ENCODE measurements at places on chromosomes 7 and 10.

DNA sequence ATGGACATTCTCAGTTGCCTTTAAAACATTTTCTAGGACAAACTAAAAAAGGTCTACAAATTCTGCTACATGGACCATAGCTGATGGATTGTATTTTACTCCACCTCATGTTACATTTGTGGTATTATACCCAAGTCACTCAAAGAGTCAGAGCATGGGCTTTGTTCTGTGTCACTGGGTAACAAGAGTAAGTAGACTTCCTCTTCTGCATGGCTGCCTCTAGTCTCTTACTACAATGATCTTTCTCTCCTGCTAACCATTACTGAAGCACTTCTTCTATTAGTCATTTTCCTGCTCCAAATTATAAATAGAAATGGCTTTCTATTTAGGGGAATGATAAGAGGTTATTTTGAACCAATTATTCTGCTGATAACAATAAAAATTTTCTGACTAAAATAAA is 727.4 kb upstream of the NRP1 start:
- no peak for DNase-seq

DNA sequence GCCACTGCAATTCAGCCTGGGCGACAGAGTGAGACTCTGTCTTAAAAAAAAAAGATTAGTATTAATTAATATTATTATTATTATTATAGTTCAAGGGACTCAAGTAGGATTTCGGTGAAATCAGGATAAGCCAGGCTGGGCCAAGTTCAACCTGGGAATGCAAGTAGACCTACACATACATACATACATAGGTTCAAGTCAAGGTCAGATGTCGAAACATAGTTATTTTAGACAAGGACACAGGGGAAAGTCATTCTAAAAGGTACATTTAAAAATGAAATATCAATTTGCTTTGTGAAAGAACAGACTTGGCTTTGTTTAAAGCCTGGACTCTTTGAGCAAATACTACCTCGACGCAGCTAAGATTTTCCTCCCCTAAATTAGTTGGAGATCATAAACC is 149.3 kb downstream of the RNF133 start:
- no peak for DNase-seq

- DNase-seq, result no peak
Observed at GRCh38 chr7:149501651-149502050, 4.0 kb upstream of the ZNF746 start.

- DNase-seq, result no peak
Observed at GRCh38 chr7:1141651-1142050, 18.3 kb downstream of the ZFAND2A start.

DNA sequence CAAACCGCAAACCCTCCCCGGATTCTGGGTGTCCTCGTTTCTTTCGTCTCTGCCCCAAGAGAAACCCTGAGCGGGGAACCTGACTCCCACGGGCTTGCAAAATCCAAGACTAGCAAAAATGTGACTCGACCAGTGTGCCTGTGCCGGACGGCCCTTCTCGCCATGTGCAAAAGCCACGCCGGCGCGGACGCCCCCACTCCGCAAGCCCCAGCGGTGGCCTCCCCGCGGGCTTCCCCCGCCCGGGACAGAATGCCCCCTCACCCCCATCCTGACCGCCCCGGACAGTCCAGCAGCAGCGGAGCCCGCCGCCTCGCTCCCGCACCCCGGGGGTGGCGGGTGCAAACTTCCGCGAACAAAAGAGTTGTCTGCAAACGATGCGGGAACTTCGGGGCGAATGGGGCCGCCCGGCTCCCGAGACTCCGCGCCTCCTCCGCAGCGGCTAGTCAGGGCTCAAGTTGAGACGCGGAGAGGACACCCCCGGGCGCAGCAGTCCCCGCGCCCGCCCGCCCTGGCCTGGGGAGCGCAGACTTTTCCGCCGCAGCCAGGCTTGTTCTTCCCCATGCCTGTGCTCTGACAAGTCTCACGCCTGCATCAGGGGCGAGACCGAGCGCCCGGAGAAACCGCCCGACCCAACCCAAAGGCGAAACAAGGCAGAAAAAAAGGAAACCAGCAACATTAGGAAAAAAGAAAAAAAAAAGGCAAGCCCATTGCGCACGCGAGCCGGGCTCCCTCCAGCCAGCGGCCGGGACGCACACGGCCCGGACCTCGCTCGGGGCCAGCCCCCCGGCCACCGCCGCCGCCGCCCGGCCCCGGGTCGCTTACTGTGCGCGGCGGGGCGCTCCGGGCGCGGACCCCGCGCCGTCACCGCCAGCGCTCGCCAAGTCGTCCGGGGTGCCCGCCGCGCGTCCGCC is 732 bp downstream of the FAM53B start:
- DNase-seq, result no peak

DNA sequence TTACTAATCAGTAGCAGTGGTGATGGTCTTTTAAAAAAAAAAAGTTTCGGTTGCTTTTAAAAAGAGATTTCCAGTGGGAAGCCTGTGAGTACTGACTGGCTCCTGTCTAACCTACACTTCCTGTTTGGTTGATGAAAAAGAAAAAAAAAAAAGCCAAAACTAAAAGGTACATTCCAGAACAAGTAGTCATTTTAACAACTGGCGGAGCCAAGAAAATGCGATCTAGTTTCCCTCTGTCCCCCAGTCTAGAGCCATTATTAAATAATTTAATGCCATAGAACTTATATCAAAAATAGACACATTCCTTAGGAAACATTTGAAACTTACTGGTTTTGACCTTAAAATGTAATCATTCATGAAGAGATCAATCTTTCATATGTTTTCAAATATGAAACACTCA is 254.2 kb upstream of the C7orf33 start:
- no peak for DNase-seq

GRCh38 chr10:131729938-131730660 is 170.7 kb upstream of the PPP2R2D start:
- no peak for DNase-seq

DNA sequence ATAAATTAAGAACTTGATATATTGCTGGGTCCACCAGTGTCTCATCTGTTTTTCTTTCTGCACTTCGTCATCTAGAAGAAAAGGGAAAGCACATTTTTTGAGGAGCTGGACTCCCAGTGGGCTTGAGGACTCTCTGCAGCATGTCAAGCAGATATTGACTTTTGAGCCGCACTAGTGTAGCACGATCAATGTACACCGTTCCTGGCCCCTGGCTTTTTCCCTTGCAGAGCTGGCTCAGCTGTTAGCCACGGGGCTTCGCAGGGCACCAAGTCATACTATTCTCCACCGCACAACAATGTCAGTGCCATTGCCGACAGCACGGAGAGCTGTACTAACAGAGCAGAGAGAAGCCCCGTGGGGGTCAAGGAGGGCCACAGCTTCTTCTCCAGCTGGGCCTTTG is 235.4 kb upstream of the HABP2 start:
- no peak for DNase-seq

DNA sequence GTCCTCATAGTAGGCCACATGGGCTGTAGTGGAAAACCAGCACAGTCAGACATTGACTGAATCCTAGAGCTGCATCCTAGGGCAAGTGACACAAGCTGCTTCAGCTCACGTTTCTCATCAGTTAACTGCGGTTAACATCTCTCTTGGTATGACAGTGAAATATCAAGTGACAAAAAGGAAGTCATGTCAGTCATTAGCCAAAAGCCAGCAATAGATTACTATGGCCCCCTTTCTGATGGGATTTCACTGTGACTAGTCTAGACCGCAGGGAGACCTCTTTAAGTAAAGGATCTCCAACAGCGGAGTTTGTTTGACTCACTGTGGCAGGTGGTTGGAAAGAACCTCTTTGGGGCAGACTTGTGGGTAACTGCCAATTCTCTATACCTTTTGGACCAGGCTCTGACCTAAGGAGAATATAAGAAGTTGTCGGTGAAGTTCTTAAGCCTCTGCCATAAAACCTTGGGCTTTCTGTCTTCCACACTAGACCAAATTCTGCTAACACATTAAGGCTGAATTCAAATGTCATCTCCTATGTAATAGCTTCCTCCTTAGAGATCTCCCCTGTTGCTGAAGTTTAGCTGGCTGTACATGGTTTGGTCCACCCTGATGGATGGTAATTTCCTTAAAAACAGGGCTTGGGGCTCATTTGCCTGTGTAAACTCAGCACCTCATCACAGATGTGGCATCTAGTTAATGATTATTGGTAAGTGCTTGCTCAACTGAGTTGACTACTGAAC is 115.3 kb downstream of the SGMS1 start:
- no peak for DNase-seq

DNA sequence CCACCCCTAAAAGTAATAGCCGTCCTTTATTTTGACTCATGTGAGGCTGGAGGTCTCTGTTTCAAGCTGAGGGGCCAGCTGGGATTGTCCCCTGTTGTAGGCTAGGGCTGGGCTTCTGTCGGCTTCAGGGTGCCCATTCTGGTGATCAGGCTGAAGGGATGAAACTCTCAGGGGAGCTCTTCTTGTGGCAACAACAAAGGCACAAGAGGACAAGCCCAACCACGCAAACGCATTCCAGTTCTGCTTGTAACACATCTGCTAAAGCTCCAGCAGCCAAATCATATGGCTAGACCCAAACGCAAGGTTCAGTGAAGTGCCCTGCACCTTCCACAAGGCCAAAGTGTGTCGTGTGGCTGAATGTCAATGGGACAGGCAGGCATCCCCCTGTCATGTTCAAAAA is 405.7 kb downstream of the INHBA start:
- DNase-seq, result no peak

DNA sequence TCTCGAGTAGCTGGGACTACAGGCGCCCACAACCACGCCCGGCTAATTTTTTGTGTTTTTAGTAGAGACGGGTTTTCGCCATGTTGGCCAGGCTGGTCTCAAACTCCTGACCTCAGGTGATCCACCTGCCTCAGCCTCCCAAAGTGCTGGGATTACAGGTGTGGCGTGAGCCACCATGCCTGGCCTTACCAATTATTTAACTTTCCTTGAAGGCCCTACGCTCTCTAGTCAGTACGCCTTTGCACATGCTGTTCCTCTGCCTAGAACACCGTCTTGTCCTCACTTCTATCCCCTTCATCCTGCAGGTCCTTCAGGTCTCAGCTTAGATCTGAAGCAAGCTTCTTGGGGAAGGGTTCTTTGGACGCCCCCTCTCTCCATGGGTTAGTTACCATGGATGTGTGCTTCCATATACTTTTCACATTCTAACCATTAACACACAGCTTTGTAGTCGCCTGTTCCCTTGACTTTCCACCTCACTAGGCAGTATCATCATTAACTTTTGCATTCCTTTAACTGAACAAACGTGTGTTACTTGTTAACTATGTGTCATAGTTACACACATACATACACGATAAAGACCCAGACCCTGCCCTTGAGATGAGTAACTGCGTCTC is 592 bp upstream of the ATP6V1F start:
- no peak for DNase-seq

- DNase-seq, result no peak
Observed at GRCh38 chr10:70381471-70382421, 679 bp downstream of the LRRC20 start.

DNA sequence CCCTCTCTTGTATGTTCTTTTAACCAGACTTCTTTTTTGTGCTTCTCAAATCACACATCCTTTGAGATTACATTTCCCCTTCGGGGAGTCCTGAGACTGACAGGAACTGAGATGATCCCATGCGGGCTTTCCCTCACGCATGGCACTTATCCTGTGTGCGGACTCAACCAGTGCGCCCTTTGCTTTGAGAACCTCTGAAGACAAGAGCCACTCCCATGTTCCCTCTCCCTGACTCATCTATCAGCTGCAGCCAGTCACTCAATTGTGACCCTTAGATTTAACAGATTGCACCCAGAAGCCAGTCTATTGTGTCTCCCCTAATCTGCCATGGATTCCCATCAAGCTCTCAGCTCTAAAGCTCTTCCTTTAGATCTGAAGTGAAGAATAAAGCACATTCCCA is 353.9 kb upstream of the MEOX2 start:
- no peak for DNase-seq

DNA sequence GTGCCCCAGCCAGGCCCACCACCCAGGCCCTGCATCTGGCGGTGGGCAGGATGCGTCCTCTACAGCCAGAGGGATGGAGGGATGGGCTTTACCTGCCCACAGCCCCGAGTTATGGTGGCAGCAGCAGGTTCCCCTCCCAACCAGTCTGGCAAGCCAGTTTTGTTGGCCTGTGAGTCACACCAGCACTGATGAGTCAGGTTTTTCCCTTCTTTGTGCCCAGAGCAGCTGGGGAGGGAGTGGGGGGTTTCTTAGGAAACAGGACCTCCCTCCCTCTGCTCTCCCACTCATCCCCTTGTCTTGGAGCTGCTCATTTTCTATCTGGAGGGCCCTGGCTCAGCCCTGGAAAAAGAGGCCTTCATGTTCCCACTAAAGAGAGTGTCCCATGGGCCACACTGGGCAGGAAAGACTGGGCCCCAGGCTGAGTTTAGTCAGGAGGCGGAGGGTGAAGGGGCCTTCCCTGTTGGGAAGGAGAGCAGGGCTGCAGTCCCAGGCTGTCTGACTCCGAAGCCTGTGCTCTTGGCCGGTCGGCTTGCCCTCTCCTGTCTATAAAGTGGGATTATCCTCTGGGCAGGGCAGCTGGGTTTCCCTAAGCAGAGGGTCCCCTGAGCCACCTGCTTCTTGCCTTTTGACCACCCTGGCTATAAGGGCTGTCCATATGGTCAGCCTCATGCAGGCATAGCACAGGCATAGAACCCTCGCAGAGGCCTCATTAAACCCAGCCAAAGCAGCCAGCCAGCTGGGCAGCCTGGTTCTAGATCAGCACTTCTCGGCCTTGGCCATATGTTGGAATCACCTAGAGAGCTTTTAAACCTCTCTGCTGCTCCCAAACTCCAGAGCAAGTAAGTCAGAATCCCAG is 30.2 kb upstream of the ANKRD2 start:
- DNase-seq, result no peak

- DNase-seq, result no peak
Observed at GRCh38 chr7:46776790-46777189, 805.1 kb downstream of the TNS3 start.

DNA sequence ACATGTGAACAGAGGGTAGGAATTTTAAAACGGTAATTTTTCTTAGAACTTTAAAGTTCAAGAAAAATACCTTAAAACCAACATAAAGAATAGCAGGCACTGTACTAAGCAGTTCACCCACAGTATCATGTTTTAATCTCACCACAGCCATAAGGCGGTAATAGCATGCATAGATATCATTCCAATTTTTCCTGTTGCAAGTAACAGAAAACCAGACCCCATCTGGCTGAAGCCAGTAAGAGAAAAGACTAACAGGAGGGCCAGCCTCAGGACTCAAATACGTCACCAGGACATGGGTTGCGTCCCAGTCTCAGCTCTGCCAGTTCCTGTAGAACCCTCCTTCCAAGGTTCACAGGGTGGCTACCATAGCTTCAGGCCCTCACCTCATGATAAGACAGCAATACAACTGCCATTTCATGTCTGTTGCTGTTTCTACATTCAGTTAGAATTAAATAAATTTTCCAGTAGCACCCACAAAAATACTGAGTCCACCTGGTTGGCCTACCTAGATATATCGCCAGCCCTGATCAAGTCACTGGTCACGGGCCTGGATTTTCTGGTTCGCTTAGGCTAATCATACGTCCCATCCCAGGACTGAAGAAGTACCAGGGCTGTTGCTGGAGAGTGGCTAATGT is 2.0 kb upstream of the RNF32 start:
- no peak for DNase-seq

- no peak for DNase-seq
Observed at GRCh38 chr10:126841341-126841895, 63.8 kb upstream of the DOCK1 start.

- no peak for DNase-seq
Observed at GRCh38 chr7:12110425-12110824, 100.7 kb upstream of the TMEM106B start.

All from NCI-H187 treated with DMSO at 0.1 percent for 48 hours (cell line).